ENCODE measurements at places on chromosomes 13 and 19.

GRCh38 chr13:109868578-109869311 is 82.4 kb upstream of the IRS2 start:
- DNase-seq, result no peak

- DNase-seq, result no peak
Observed at GRCh38 chr19:49132974-49133609, 13.7 kb downstream of the PPFIA3 start.

DNA sequence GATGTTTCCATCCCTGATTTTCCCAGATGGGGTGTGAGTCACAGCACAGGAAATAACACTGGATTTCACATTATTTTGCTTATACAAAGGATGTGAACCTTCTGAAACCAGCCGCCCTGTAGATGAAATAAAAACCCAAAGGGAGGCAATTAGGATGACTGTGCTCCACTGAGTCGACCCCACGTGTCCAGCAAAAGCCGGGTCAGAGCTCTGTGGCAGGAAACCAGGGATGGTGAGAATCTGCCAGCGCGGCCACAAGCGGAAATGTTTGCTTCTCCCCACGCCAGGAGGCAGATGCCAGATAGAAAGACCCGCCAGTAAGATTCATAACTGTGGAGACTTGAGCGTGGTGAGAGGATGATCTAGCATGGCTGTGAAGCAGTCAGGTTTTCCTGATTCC is 764.4 kb downstream of the LIG4 start:
- no peak for DNase-seq

GRCh38 chr13:35140831-35141230 is 198.8 kb downstream of the NBEA start:
- no peak for DNase-seq
